ENCODE measurements at places on chromosomes 6 and 20.

DNA sequence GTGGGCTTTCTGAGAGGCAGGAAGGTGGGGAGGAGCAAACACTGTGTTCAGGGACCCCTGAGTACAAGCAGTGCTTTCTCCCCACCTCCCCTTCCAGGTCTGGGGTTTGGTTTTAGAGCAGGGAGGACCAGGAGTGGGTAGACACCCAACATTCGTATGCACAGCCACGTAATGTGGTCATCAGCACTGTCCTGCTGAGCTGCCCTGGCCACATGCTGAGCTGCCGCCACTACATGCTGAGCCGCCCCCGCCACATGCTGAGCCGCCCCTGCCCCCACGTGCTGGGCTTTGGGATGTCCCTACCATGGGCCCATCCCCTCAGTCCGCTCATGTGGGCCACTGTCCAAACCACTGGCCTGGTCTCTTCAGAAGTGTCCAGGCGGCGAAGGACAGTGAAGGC, 214.9 kb upstream of the CST7 start:
- DNase-seq = no peak

- DNase-seq = no peak
These were observed 119.3 kb downstream of the RNF144B start for GRCh38 chr6:18506382-18507017.

- peak; percentile 23 for DNase-seq
These were observed 560 bp downstream of the YTHDF1 start for GRCh38 chr20:63215101-63216040.

DNA sequence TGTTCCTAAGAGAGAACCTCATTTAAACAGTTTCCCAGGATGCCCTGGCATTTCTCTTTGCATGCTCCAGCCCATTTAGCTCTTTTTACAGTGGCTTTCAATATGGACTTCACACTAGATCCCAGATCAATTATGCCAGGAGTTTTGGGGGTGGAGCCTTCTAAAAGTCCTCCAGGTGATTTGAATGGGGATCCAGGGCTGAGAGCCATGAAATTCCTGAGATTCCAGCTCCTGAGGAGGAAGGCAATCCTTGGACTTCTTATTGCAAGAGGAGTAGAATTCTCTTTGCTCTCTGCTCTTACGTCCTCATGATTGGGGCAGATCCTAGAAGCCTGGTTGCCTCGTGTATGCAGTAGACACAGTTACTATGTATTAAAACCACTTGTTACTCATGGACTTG, 184.2 kb downstream of the DHX35 start:
- DNase-seq = no peak

GRCh38 chr20:38453941-38454340, 18.7 kb upstream of the RALGAPB start:
- DNase-seq = no peak

DNA sequence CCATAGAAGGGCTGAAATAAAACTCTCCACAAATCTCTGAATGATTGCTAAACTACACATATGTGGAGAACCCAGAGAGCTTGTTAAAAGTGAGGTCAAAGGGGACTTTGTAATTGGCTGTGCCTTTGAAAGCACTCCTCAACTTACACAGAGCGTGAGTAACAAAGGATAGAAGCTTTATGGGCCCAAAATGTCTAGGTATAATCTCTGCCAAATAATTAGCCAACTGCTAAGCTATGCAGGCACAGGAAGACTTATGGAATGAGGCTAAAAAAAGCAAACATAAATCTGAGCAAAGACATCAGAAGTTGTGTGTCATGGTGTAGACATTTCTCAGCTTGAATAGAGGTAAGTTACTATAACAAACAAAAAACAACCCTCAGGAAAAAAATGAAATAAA, 23.3 kb upstream of the UST start:
- no peak for DNase-seq

GRCh38 chr20:57583289-57584257, 22.7 kb downstream of the PCK1 start:
- no peak for DNase-seq

DNA sequence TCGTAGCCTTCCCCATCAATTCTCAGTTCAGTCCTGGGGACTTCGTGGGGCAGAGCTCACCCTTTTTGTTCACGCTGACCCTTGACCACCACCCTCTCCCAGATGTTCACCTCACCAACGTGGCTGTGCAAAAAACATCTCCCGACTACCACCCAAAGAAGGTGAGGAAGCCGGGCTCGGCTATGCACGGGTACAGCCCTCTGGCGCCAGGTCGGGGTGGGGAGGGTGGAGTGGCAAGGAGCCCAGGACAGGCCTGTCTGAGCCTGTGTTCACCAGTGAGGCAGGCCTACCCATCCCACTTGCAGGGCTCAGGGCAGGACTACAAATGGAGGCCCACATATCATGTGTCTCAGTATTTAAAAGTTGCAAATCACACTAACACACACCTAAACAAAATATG, 18.1 kb downstream of the PDRG1 start:
- DNase-seq = no peak
